GM06990 (cell line): ENCODE measurements at places on chromosomes 5 and 9.

DNA sequence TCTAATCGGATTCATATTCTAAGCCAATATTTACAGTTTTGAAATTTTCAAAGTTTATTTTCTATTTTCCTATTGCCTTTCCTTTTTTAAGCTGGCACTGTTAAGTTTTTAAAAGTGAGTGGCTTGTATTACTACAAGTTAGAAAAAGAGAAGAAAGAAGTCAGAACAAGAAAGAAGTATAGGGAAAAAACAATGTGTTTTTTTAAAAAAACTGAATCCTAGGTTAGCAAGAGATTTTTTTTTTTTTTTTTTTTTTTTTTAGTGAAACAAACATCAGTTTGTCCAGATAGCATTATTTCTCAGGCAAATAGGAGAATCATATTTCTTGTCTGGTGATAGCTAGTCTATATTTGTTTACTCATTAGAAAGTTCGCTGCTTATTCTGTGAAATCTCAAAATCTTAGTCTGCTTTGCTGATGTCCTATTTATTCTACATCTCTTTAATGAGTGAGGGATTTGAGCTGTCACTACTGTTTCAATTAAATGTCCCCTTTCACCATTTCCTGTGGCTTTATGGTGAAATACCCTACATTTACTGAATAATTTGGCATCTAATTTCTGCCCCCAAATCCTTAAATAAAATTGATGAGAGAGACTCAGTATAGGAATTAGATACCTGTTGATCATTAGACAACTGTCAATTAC is 19.1 kb upstream of the LMNB1 start:
- no peak for DNase-seq

DNA sequence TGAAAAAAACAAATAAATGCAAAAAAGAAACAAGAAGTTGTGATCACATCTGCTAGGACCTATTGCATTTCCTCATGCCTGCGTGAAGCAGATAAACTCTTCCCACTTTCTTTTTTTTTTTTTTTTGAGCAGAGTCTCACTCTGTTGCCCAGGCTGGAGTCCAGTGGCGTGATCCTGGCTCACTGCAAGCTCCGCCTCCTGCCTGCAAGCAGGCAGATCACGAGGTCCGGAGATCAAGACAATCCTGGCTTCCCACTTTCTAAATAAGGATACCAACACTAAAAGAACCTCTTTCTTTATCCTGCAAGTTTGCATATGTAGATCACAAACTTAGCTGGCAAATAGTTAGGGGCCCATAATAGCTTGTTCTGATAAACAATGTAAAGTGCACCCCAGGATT is 128.6 kb downstream of the ASTN2 start:
- no peak for DNase-seq

- no peak for DNase-seq
Measured at GRCh38 chr5:148730270-148730669, 75.9 kb upstream of the HTR4 start.

DNA sequence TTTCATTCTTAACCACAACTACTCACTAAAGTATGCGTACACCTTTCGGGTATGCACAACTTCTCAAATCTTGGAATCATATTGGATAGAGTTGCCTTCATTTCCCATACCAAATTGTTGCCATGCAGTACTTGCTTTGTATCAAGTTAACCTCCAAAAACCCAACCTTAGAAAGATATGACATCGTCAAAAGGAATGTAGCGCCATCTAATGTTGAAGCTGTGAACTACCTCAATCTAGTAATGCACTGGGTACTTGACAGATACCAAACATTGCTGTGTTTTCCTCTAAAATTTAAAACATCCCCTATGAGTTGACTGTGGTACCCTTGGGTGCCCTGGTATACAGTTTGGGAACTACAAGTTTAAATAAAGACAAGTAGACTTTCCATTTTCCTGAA is 318.4 kb downstream of the ARL15 start:
- DNase-seq = no peak

GRCh38 chr9:133863257-133863592 is 125.1 kb upstream of the SARDH start:
- no peak for DNase-seq

- DNase-seq = no peak
Measured at GRCh38 chr9:97993000-97993399, 9.9 kb downstream of the ANP32B start.

DNA sequence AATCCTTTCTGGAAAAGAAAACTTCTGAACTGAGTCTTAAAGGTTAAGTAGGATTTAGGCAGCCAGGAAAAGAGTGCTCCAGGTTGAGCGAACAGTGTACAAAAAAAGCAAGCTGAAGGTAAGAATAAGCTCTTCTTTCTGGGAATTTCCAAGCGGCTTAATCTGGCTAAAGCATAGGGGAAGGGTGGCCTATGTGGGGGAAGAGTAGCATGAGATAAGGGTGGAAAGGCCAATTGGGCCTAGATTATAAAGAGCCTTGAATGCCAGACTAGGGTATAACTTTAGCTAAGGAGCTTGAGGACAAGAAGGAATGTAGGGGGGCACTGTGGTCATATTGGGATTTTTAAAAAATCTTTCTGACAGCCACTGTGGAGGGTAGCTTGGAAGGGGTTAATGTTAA is 37.3 kb upstream of the NR5A1 start:
- DNase-seq = no peak

DNA sequence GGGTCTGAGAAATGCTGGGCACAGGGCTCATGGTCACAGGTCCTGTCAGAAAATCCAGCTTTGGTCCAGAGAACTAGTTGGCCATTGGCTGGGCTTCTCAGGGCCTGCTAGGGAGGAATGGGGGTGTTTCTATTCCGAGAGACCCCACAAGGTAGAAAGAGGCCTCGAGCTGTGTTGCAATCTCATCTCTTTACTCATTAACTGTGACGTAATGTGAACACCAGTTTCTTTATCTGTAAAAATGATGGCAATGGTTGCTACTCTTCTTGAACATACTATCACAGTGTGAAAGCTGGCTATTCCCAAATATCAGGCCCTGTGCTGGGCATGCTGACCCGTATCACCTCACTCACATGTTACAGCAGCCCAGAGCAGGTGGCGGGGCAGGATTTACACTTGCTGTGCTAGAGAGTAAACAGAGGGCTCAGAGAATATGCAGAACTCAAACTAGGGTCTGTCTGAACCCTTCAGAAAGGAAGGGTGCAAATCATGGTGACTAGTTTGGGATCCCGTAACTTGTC is 35.7 kb upstream of the SLC25A51 start:
- DNase-seq = no peak

- DNase-seq = no peak
Measured at GRCh38 chr5:52863715-52864290, 76.1 kb downstream of the ITGA1 start.

DNA sequence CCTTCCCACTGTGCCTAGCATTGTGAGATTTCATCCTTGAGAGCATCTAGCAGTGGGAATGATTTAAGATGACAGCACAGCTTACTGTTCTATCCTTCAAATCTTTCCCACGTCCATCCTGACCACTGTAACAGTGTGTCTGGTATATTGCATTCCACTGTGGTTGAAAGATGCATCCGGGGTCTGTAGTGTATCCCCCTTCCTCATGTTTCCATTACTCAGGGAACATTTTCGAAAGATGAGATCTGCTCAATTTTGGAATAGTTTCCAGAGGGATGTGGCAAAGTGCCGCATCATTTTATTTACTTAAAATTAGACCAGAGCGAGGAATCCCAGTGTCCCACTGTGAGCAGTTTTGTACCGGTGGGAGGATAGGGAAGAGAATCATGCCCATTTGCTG is 407.1 kb upstream of the PAPPA start:
- no peak for DNase-seq

DNA sequence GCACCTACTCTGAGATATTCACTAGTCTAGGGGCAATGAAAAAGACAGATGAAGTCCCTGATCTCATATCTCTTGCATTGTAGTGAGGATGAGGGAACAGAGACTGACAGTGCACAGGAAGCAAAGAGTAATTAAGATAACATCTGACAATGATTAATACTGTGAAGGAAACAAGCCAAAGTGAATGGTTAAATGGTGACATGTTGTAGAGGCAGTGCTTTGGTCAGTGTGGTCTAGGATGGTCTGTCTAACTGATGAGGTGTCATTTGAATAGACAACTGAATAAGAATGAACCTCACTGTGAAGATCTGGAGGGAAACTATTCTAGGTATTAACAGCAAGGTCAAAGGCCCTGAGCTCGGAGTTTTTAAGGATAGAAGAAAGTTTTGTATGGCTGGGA is 333.3 kb upstream of the GRIA1 start:
- DNase-seq = no peak

DNA sequence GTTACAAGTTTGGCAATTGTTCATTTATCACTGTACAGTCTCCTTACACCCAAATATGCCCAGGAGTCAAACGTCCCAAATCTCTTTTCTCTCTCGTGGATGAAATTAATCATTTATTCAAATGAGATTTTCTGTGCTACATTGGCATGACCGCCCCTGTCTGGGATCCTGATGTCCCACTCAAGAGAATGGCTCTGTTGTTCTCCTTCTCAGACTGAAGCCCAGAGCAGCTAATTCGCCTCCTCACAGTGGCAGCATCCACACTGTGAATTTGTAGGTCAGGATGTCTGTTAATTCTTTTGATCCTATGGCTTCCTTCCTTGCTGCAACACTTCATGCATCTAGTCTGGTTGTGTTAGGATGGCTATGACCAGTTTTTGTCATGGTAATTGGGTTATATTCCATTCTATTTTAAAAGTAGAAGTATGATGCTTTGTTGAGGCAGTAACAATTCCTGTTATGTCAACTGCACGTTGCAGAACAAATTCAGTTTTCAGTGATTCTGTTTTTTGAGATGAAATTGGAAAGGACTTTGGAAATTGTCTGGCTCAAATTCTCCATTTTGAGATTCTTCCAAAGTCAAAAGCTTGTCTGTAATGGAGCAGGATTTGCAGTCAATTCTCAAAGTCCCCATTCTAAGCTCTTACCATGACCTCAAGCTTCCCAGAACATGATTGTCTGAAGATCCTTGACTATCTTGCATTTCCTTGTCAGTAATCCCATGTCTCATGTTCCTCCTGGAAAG is 141.5 kb upstream of the GAS1 start:
- no peak for DNase-seq

GRCh38 chr9:122204055-122204454 is 24.7 kb downstream of the LHX6 start:
- no peak for DNase-seq

DNA sequence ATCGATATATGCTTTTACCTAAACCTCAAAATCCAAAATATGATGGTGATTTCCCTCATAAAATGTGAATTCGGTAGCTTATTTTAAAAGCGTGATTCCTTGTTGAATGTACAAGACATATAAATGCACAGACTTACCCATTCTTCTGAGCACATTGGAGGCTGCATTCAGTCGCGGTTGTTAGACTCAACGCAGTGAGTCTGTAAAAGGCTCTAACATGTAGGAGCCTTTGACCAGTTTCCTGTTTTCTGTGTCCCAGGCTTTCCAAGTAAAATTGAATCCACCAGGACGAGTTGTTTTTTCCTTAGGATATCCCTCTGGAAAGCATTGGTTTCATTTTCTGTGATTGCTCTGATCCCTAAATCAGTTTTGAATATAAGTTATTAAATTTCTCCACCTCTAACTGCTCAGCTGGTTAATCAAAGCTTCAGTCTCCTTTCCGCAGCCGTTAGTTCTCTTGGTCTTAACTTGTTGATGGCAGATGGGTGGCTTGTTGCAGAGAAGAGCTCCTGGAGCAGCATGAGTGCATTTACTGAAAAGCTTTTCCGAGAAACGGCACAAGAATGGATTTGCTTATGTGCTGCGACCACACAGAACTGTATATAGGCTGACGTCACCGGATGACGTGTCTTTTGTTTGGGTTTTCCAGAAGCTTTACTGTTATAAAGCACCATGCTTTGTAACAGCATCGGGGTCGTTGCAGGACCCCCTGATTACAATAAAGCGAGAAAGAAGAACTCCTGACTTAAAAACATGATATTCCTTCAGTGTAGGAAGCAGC is at the start of gene LRRTM2:
Gene LRRTM2, minus strand, starts transcription at position 565 of the 781 bp plus-strand sequence. Its CDS starts 424 bp downstream, at position 141.
- DNase-seq = no peak
